ENCODE measurements at places on chromosomes 16 and 17.
A peak's percentile ranks its signal among the peaks of the same experiment; 100 is the strongest.

- DNase-seq = no peak
Measured at GRCh38 chr17:61453566-61454380, 1.6 kb downstream of the TBX4 start.

- DNase-seq = no peak
Measured at GRCh38 chr17:56595831-56596690, 2.6 kb downstream of the NOG start.

- DNase-seq = no peak
Measured at GRCh38 chr16:12565423-12565822, 238.3 kb downstream of the CPPED1 start.

DNA sequence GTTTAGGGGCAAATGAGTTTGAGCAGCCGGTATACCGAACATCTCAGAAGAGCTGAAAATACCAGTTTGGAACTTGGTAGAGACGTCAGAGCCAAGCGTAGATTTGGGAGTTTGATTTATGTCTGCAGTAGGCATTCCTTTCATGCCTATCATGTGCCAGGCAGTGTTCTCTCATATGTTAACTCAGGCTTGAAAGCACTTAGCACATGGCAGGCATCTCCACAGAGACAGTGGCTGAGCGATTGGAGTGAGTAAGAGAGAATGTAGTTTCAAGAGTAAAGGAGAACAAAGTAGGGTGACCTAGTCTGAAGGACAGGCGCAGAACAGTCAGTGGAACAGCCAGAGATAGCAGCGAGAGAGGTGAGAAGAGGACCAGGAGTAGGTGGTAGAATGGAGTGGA lies 207.0 kb downstream of the FTO start:
- DNase-seq = no peak

DNA sequence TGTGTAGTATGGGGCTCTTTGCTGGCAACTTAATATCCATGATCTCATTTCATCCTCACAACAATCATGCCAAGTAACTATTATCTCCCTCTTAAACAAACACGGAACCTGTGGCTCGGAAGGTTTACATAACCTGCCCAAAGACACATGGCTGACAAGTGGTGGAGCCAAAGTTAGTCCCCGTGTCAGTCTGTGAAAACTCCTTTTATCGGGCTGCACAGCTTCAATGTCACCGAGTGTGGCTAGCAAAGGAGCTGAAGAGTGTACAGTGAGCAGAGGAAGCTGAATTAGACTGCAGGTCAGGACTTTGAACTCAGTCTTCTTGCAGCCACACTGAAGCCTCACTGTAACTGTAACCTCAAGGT lies 80.3 kb downstream of the PARN start:
- DNase-seq = no peak

DNA sequence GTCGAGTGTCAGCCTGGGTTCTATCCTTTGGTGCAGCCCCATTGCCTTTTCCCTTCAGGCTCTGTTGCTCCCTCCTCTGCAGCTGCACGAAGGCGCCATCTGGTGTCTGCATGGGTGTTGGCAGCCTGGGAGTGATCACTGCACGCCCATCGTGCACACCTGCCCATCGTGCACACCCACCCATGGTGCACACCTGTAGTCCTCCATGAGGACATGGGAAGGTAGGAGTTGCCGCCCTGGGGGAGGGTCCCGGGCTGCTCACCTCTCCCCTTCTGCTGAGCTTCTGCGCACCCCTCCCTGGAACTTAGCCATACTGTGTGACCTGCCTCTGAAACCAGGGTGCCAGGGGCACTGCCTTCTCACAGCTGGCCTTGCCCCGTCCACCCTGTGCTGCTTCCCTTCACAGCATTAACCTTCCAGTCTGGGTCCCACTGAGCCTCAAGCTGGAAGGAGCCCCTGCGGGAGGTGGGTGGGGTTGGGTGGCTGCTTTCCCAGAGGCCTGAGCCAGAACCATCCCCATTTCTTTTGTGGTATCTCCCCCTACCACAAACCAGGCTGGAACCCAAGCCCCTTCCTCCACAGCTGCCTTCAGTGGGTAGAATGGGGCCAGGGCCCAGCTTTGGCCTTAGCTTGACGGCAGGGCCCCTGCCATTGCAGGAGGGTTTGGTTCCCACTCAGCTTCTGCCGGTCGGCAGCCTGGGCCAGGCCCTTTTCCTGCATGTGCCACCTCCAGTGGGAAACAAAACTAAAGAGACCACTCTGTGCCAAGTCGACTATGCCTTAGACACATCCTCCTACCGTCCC lies 2.9 kb downstream of the CTRL start:
- peak; percentile 73 for DNase-seq

Data from pons (tissue), 1 donor.